ENCODE measurements at places on chromosomes 5 and 9. TPM values are rescaled to one million over a fixed set of nuclear protein-coding genes. Genes with fewer than 3 reads are reported as not detected.

Gene AP3B1
- total RNA-seq: 33.1 TPM

Gene TTF1
- total RNA-seq: 20.9 TPM

Gene C5orf58
- not detected for total RNA-seq

Gene FCN1
- 1.1 TPM for total RNA-seq

Gene PLPPR1
- not detected for total RNA-seq

Gene PTGES
- not detected for total RNA-seq

Gene SGCD
- total RNA-seq: not detected

Gene OTULINL
- 49.7 TPM for total RNA-seq

Gene GABRA6
- total RNA-seq: not detected

Gene FGFR4
- total RNA-seq: 1.8 TPM

Gene ADAMTS12
- total RNA-seq: not detected

Gene PCDHGC5
- total RNA-seq: not detected

Gene POLR3G
- total RNA-seq: 3.2 TPM

Gene LCN6
- total RNA-seq: not detected

Gene PCYOX1L
- total RNA-seq: 40.0 TPM

Gene DOCK2
- 171 TPM for total RNA-seq

Gene WNK2
- total RNA-seq: 0.27 TPM

Gene IRX4
- not detected for total RNA-seq

Gene SLC28A3
- not detected for total RNA-seq

Gene ANKRD31
- total RNA-seq: 2.8 TPM

Gene FBXL17
- 25.1 TPM for total RNA-seq

Gene ASPN
- total RNA-seq: not detected

Gene KLHL9
- total RNA-seq: 36.4 TPM

Gene PTCD2
- total RNA-seq: 13.9 TPM

Gene LCN1
- total RNA-seq: not detected

Gene MYMK
- not detected for total RNA-seq

Gene FCN2
- total RNA-seq: not detected

Gene GARIN3
- total RNA-seq: not detected

Gene SLIT3
- not detected for total RNA-seq

Gene NR5A1
- total RNA-seq: not detected

Gene SIL1
- 14.3 TPM for total RNA-seq

Gene CCL27
- not detected for total RNA-seq

Gene SUSD3
- 62.1 TPM for total RNA-seq

Gene PITX1
- not detected for total RNA-seq

Gene SYNPO
- 0.71 TPM for total RNA-seq

Gene LHX3
- not detected for total RNA-seq

Gene IGFBPL1
- total RNA-seq: not detected

Gene PROB1
- 0.75 TPM for total RNA-seq

Gene IFNK
- not detected for total RNA-seq

Gene FGF10
- total RNA-seq: not detected

Gene C7
- not detected for total RNA-seq

Gene EIF4E1B
- not detected for total RNA-seq

Gene FAM163B
- not detected for total RNA-seq

Gene GPR150
- total RNA-seq: 1.6 TPM

Gene TRPM3
- total RNA-seq: not detected

Gene C1QTNF2
- total RNA-seq: not detected

Gene POU5F2
- 1.7 TPM for total RNA-seq

Gene PDE8B
- 0.52 TPM for total RNA-seq

Gene FRMPD1
- not detected for total RNA-seq

Gene ZFP37
- 4.1 TPM for total RNA-seq

Gene FKTN
- 16.1 TPM for total RNA-seq

Gene PCSK5
- total RNA-seq: 19.9 TPM

Gene ANKRD34B
- not detected for total RNA-seq

Gene ANKRD18A
- total RNA-seq: 1.5 TPM

Gene ARID3C
- 0.27 TPM for total RNA-seq

Gene PCDHA9
- total RNA-seq: not detected

Gene SHOC1
- not detected for total RNA-seq

Gene PIP5K1B
- 0.47 TPM for total RNA-seq

Gene SV2C
- total RNA-seq: not detected
